IPS DF 6.9 (cell line): ENCODE measurements at places on chromosomes 5 and 9.
A peak's percentile ranks its signal among the peaks of the same experiment; 100 is the strongest.

DNA sequence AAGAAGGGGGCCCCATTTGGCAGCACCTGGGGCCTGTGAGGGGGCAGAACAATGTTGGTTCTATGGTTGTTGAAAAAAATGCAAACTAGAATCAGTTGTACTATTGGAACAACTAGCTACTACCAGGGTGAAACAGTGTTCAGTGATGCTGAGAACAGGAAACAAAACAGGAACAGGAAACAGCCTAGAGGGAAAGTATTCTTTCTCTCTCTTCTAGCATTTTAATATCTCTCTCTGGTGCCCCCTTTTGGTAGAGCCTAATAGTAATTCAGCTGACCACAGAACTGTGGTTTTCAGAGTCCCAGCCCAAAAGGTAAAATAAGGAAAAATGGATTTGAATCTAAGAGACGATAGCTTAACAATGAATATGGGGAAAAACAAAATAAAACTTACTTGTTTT, 138.0 kb upstream of the KCNN2 start:
- no peaks in the 10 kb centered on the region for H3K4me1 ChIP-seq
- peak; percentile 29 for DNase-seq
- H3K27ac ChIP-seq: no peak overlapping the region
- no peaks in the 10 kb centered on the region for H3K36me3 ChIP-seq
- no peaks in the 10 kb centered on the region for H3K27me3 ChIP-seq
- H3K4me3 ChIP-seq: no peak overlapping the region

GRCh38 chr9:121294151-121294743, 26.3 kb downstream of the GSN start:
- H3K4me3 ChIP-seq: no peak overlapping the region
- H3K27me3 ChIP-seq: peaks cover 1% of the 10 kb centered on the region; the same call in 1 of the 2 replicates
- peaks cover 7% of the 10 kb centered on the region for H3K4me1 ChIP-seq
- no peak for DNase-seq
- H3K36me3 ChIP-seq: no peaks in the 10 kb centered on the region

DNA sequence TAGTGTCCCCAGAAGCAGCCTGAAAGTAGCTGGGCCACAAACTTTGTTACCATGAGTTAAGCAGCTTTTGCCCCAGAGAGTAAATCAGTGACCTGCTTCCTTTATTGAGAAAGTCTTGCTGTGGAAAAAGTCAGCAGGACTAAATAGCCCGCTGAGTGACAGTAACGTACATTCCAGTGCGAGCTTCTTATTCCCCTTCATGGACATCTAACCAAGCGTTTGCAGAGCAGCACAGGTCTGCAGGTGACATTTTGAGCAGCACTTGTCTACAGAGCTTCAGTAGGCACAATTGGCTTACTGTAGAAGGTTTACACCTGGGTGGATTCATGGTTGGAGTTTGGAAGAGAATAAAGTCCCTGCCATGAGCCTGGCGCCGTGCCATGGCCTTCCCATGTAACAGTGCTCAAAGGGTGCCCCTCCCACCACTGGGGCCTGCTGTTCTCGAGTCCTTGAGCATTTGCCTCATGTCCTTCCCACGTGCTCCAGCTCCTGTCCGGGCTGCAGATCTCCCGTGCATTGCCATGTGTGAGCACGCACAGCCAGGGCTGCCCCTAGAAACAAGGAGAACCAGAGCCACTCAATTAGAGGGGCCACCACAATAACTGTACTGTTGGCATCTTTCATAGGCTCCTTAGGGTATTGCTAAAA, 41.3 kb upstream of the GRHPR start:
- H3K4me1 ChIP-seq: no peaks in the 10 kb centered on the region
- no peak for DNase-seq
- H3K27me3 ChIP-seq: no peaks in the 10 kb centered on the region
- no peak overlapping the region for H3K4me3 ChIP-seq

DNA sequence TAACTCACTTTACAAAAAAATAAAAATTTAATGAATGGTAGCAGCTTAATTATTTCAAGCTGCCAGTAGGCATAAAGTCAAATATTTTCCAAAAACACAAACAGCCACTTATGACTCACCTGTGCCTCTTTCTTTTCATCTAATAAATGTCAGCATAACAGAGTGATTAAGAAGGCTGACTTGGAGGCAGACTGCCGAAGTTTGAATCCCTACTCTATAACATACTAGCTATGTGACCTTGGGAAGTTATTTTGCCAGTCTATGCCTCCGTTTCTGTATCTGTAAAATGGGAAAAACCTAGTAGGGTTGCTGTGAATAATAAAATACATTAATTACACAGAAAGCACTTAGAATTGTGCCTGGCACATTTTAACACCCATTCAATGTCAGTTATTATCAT, 33.8 kb downstream of the FANCC start:
- H3K36me3 ChIP-seq: no peaks in the 10 kb centered on the region
- no peaks in the 10 kb centered on the region for H3K27me3 ChIP-seq
- no peak overlapping the region for H3K27ac ChIP-seq

DNA sequence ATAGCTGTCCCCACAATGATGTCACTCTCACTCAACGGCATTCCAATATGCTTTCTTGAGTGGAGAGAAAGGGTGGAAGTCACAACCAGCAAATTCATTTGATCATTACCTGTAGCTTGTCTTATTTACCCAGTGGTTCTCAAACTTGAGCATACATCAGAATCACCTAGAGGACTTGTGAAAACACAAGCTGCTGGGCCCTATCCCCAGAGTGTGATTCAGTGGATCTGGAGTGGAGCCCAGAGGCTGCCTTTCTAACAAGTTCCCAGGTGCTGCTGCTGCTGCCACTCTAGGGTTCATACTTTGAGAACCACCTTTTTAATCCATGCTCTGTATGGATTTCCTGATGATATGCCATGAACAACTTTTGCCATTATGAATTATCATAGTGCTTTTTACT, 94.7 kb downstream of the KLHL3 start:
- no peak overlapping the region for H3K27ac ChIP-seq
- no peak for DNase-seq
- H3K4me1 ChIP-seq: no peaks in the 10 kb centered on the region
- H3K27me3 ChIP-seq: no peaks in the 10 kb centered on the region
- no peaks in the 10 kb centered on the region for H3K36me3 ChIP-seq

DNA sequence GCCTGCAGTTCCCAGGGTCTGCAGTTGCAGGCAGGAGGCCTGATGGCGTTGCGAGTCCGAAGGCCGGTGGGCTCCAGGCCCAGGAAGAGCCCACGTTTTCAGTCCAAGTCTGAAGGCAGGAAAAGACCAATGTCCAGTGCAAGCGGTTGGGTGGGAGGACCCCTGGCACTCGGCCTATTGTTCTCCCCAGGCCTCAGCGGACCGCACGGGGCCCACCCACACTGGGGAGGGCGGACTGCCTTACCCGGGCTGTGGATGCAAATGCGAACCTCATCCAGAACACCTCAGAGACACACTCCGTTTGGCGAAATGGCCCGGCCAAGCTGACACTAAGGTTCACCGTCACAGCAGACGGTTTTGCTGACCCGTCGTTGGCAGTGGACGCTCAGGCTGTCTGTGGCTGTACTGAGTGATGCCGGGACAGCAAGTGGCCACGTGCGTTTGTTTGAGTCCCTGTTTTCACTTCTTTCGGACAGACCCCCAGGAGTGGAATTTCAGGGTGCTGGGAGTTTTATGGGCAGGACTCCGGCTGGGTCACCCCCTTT, 10.2 kb upstream of the SEC16A start:
- H3K36me3 ChIP-seq: peaks cover 16% of the 10 kb centered on the region
- no peaks in the 10 kb centered on the region for H3K27me3 ChIP-seq
- DNase-seq: no peak
- H3K4me1 ChIP-seq: no peaks in the 10 kb centered on the region; the same call in 1 of the 2 replicates
- no peak overlapping the region for H3K4me3 ChIP-seq

- peak overlapping the region; percentile 20; the same call in 1 of the 2 replicates for H3K4me3 ChIP-seq
- H3K36me3 ChIP-seq: no peaks in the 10 kb centered on the region
- DNase-seq: peak; percentile 45
- H3K4me1 ChIP-seq: peaks cover 1% of the 10 kb centered on the region; the same call in 1 of the 2 replicates
- no peak overlapping the region for H3K27ac ChIP-seq
- no peaks in the 10 kb centered on the region for H3K27me3 ChIP-seq
Observed at GRCh38 chr5:160438316-160439204, 16.9 kb downstream of the PTTG1 start.

DNA sequence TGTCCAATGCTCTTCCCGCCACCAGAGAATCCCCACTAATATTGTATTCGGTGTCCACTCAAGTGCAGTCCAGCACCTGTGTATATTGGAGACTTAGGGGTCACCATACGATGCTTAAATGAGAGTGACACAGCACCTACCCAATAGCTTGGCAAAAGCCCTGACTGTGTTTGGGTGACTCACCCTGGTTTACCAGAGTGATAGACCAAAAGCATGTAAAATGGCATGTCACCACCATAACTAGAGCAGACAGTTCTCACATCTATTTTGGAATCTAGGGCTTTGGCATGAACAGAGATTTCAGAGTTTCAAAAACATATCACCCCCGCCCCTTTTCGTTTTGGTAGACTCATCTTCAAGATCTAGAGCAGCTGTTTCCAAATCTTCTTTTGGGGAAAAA, 217.3 kb upstream of the RASEF start:
- no peak for DNase-seq
- H3K27me3 ChIP-seq: no peaks in the 10 kb centered on the region
- no peak overlapping the region for H3K4me3 ChIP-seq
- no peaks in the 10 kb centered on the region for H3K36me3 ChIP-seq
- no peak overlapping the region for H3K27ac ChIP-seq

DNA sequence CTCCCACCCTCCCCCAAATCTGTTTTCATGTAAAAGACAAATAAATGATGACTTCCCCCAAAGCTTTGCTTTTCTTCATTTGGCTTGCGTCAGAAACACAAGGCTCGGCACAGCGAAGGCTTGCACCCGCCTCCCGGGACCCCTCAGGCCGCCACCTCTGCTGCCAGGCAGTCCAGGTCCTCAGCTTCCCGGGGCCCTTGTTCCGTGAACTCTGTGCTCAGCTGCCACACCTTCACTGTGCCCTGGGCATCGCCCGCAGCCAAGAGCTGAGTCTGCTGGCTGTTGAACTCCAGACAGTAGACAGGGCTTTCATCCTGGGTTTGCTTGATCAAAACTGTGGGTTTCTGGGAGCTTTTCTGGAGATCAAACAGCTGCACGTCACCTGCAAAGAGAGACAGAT, 23.0 kb downstream of the DYNC2I2 start:
- no peak overlapping the region for H3K27ac ChIP-seq
- peaks cover 7% of the 10 kb centered on the region for H3K4me1 ChIP-seq
- no peak overlapping the region for H3K4me3 ChIP-seq
- H3K36me3 ChIP-seq: peaks cover 42% of the 10 kb centered on the region

DNA sequence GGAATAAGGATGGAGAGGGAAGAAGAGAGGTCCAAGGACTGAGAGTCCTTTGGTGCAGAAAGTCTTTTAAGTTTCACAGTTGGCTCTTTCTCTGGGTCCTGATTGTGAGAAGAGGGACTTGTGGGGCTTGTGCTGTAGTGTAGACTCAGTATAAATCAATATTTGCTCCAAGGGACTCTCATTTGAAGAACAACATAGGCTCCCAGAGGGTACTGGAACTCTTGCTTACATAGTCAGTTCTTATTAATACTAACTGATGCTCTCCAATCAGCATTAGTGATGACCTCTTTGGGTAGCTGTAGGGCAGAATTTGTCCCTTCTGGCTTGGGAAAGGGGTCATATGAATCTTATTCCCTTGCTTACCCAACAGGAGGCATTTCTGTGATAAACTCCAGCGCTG, 62.5 kb upstream of the CXCL14 start:
- no peaks in the 10 kb centered on the region for H3K4me1 ChIP-seq
- DNase-seq: no peak
- no peaks in the 10 kb centered on the region for H3K27me3 ChIP-seq
- H3K27ac ChIP-seq: no peak overlapping the region
- no peak overlapping the region for H3K4me3 ChIP-seq

DNA sequence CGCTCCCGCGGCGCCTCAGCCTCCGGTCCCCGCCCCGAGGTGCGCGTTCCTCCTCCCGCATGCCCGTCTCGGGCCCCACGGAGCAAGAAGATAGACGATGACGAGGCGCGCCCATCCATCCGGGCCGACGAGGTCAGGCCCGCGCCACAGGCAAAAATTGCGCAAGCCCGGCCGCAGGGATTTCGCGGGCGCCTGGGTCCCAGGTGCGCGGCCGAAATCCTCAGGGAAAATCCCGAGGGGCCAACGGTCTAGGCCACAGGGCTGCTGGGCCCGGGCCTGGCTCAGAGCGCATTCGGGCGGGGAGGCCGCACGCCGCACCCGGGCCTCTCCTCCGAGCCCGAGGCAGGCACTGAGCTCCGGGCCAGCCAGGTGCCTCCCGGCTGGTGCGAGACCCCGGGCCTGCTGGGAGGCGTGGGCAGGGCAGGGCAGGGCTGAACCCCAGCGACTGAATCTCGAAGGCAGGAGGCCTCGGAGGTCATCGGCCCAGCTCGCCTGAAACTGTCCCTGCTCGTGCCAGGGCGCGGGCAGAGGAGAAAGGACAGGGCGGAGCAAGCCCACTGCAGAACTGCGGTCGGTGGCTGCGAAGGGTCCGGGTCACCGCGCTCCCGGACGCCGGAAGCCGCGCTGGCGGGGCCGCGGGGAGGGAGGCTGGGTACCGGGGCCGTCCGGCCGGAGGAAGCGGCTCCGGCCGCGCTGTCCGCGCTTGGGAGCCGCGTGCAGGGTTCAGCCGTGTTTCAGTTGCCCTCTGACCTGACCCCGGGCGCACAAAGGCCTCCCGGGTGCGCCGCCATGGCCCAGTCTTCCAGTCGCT, 66.8 kb downstream of the FOXD1 start:
- H3K27ac ChIP-seq: no peak overlapping the region
- H3K4me3 ChIP-seq: no peak overlapping the region
- peaks cover 4% of the 10 kb centered on the region; the same call in 1 of the 2 replicates for H3K4me1 ChIP-seq
- DNase-seq: no peak
- no peaks in the 10 kb centered on the region; the same call in 1 of the 2 replicates for H3K27me3 ChIP-seq

DNA sequence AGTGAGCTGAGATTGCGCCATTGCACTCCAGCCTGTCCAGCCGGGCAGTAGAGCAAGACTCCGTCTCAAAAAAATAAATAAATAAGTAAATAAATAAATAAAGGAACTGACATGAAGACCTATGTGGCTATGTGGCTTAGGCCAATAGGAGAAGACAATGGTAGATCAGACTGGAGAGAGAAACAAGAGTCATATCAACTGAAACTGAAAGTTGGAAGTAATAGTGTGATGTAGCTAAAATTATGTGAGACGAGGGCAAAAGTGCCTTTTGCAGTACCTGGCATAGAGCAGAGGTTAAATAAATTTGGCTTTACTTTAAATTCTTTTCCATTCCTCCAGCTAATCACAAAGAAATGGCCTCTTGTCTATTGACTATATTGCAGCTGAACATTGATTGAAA, 7.3 kb downstream of the FBP2 start:
- no peaks in the 10 kb centered on the region for H3K36me3 ChIP-seq
- no peak overlapping the region for H3K27ac ChIP-seq
- no peak for DNase-seq
- H3K4me1 ChIP-seq: no peaks in the 10 kb centered on the region
- no peak overlapping the region for H3K4me3 ChIP-seq

GRCh38 chr9:1005043-1005667, 28.7 kb downstream of the DMRT3 start:
- no peak overlapping the region for H3K4me3 ChIP-seq
- no peaks in the 10 kb centered on the region for H3K4me1 ChIP-seq
- no peak overlapping the region for H3K27ac ChIP-seq
- H3K36me3 ChIP-seq: no peaks in the 10 kb centered on the region
- peak; percentile 39 for DNase-seq

- peaks cover 1% of the 10 kb centered on the region; the same call in 1 of the 2 replicates for H3K4me1 ChIP-seq
- no peaks in the 10 kb centered on the region for H3K27me3 ChIP-seq
- no peaks in the 10 kb centered on the region for H3K36me3 ChIP-seq
- no peak for DNase-seq
- H3K4me3 ChIP-seq: no peak within 1 kb of the TSS
- no peak within 1 kb of the TSS for H3K27ac ChIP-seq
Observed at GRCh38 chr5:149379177-149379761, at the start of gene IL17B. IL17B (minus strand) TSS chr5:149379292; CDS start chr5:149379225, 67 bp downstream.
